NCI-H1105 (cell line): ENCODE measurements at places on chromosomes 11 and 22.

GRCh38 chr11:43871051-43871450, 9.6 kb upstream of the ALKBH3 start:
- DNase-seq: no peak

- DNase-seq: no peak
Observed at GRCh38 chr11:27842290-27842689, 142.0 kb upstream of the BDNF start.

- no peak for DNase-seq
Observed at GRCh38 chr11:18722293-18722637, 3.7 kb downstream of the IGSF22 start.

- no peak for DNase-seq
Observed at GRCh38 chr11:87358461-87358860, 320.7 kb downstream of the TMEM135 start.

- DNase-seq: no peak
Observed at GRCh38 chr11:1872267-1872985, 19.3 kb downstream of the PRR33 start.

- DNase-seq: no peak
Observed at GRCh38 chr11:61092280-61092766, 10.0 kb upstream of the CD5 start.
